ENCODE measurements at places on chromosomes 3 and 15. TPM values are rescaled to one million over a fixed set of nuclear protein-coding genes. Genes with fewer than 3 reads are reported as not detected.

SLC12A1 gene
- polyA plus RNA-seq: not detected

RAB43 gene
- polyA plus RNA-seq: 6.0 TPM

EXD1 gene
- 0.10 TPM for polyA plus RNA-seq

ISL2 gene
- polyA plus RNA-seq: 0.18 TPM

TMEM266 gene
- 3.7 TPM for polyA plus RNA-seq

CLDN16 gene
- polyA plus RNA-seq: not detected

GOLGA6L7 gene
- polyA plus RNA-seq: not detected

TUSC2 gene
- 26.3 TPM for polyA plus RNA-seq

TPM1 gene
- polyA plus RNA-seq: 274 TPM

SUCNR1 gene
- 1.3 TPM for polyA plus RNA-seq

SAMD7 gene
- polyA plus RNA-seq: not detected

NGLY1 gene
- 14.4 TPM for polyA plus RNA-seq

LARP6 gene
- 116 TPM for polyA plus RNA-seq

SEMA3B gene
- polyA plus RNA-seq: 29.2 TPM

KLHL40 gene
- not detected for polyA plus RNA-seq

KBTBD13 gene
- not detected for polyA plus RNA-seq

SEMA7A gene
- polyA plus RNA-seq: 0.75 TPM
